ENCODE measurements at places on chromosomes 2 and 18.

GRCh38 chr18:47758000-47758399, 172.5 kb downstream of the SMAD2 start:
- DNase-seq = no peak

DNA sequence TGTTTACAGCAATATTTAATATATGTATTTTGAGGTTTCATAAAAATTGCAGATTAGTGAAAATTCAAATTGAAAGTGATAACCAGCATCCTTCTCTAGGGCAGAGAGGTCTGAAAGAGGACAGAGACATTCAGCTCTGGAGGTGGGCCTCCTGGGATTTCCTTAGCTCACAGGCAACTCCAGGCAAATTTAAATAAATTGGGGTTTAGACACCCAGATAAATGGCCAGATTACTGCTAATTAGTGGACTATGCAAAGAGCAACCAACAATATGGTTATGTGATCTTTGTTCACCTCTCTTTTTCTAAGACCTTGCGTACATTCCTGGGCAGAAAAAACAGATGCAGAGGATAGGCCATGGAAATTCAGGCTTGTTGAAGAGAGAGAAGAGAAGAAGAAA, 1282.8 kb upstream of the ACVR2A start:
- DNase-seq = no peak

- DNase-seq = no peak
These were observed 237.6 kb downstream of the ALPK2 start for GRCh38 chr18:58391231-58391825.

DNA sequence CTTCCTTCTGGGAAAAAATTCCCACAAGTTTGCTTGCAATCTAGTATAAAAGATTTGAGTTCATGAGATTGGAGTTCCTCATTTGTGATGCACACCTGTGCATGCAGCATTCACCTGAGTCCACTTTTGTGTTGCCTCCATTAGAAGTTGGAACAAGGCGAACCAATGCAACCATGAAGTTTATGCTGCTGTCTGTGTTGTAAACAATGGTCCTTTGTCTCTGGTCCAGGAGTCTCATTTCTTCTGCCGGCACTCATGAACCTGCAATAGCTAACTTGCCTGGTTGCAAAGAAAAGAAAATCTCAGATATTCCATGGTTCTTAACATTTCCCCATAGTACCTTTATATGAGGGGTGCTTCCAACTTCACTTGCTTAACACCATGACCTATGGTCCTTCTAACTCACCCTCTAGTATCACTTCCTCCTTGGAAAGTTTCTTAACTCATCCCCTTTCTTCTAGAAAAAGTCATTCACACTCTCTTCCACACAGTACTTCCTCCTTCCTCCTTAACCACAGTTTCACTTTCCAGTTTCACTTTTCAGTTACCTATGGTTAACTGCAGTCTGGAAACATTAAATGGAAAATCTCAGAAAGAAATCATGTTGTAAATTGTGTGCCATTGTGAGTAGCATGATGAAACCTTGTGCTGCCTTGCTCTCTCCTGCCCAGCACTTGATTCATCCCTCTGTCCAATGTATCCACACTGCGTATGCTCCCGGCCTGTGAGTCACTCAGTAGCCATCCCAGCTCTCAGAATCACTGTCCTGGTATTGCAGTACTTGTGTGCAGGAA, 128.8 kb upstream of the TRIB2 start:
- no peak for DNase-seq

DNA sequence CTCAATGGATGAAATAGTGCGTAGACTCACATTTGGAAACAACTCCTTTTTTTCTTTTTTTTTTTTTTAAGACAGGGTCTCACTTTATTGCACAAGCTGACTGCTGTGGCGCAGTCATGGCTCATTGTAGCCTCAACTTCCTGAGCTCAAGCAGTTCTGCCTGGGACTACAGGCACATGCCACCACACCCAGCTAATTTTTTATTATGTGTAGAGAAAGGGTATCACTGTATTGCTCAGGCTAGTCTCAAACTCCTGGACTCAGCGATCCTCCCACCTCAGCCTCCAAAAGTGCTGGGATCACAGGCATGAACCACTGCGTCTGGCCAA, 17.4 kb downstream of the HAT1 start:
- no peak for DNase-seq

- no peak for DNase-seq
These were observed 197.9 kb downstream of the TPGS2 start for GRCh38 chr18:36630917-36631316.

GRCh38 chr2:147578529-147578928, 266.3 kb upstream of the ACVR2A start:
- no peak for DNase-seq

GRCh38 chr2:84686783-84687476, 170.6 kb downstream of the DNAH6 start:
- DNase-seq = no peak

DNA sequence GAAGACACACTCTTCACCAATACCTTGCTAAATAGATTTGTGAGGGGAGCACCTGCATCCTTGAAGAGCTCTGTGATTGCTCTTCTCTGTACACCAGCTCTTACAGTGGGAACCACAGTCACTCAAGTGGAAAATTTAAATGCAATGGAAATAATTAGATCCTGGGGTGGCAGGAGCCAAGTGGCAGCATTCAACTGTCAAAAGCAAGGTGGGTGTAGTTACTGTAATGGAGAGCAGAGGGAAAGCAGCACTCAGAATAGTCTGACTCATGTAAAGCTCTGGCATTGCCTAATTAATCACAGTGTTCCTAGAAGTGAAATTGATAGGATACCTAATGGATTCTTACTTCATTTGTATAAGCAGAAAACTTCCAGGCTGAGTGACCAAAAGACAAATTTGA, 245.8 kb downstream of the KCNE4 start:
- no peak for DNase-seq

DNA sequence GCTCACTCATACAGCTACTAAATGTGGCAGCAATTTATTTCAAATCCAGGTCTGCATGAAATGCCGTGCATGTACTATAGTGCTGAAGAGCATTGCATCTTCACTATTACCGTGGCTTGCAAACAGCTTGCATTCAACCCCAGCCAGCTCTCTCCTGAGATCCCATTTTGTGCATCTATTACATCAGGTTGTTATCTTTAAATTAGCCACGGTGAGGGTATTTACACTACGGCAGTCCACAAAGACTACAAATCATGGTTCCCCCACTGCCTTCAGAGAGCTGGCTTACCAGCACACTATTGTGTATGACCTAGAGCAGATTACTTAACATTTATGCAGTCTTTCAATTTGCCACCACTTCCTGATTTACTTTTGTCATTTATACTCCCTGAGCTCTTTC, 621.3 kb upstream of the LRATD1 start:
- DNase-seq = no peak

DNA sequence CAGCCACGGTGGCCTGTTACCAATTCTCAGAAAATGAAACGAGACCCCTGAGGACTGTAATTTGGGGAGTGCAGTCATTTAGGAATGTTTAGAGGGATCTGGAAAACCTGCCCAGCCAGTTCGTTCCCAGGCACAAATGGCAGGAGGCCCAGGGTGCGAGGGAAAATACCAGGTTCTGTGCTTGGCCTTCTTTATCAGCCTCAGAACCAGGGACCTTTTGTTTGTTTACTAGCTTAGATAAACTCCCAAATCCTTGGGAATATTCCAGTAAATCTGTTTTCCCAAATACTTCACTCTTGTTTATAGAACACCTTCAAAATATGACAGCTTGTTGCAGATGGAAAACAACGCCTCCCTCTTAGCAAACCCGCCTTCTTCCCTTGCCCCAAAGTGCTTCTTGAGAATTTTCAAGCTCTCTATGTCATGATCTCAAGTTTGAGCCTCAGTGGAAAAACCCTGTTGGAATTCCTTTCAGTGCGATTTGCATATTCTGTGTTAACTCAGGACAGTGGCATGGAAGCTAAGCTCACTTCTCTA, 400.3 kb upstream of the SMIM21 start:
- DNase-seq = no peak

DNA sequence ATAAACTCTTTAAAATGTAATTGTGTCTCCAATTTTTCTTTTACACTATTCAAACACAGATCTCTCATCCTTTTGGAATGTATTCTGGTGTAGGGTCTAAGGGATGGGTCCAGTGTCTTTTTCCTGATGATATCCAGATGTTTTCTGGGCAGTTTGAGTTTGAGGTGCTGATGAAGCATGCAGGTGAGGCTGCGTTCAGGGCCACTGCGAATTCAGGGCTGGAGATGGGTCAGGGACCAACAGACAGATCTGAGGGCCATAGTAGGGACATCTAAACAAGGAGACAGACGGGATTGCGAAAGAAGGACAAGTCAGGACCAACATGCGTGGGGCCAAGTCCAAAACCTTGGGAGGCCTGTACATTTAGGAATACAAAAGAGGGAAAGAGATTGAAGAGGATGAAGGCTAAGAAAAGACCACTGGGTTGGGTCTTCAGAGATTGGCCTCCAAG, 70.2 kb downstream of the ACAA2 start:
- no peak for DNase-seq

- no peak for DNase-seq
These were observed 174.3 kb downstream of the FAM210A start for GRCh38 chr18:13551841-13552733.

- no peak for DNase-seq
These were observed 401.0 kb upstream of the ZEB2 start for GRCh38 chr2:144920755-144921530.

GRCh38 chr2:102806250-102806837, 44.5 kb downstream of the TMEM182 start:
- no peak for DNase-seq

- no peak for DNase-seq
These were observed 65.8 kb downstream of the CD8B2 start for GRCh38 chr2:106552921-106553320.

DNA sequence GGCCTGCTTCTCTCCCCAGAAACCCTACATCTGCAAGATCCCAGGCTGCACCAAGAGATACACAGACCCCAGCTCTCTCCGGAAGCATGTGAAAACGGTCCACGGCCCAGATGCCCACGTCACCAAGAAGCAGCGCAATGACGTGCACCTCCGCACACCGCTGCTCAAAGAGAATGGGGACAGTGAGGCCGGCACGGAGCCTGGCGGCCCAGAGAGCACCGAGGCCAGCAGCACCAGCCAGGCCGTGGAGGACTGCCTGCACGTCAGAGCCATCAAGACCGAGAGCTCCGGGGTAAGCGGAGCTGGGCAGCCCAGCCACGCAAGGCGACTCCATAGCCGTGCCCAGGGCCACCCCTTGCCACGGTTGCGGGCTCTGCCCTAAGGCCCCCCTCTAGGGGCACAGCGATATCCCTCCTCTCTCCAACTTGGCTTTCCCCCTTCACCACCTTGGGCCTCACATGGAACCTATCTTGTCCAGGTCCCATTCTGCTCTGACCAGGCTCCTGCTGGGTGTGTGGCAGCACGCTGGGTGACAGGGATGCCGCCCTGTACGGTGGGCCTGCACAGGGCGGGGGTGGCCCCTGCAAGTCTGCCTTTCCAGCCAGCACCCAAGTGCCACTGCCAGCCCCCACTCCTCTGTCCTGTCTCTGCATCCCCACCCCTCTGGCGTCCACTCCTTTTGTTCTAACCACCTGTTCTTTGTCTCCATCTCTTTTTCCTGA, 248.9 kb downstream of the GLI2 start:
- no peak for DNase-seq

GRCh38 chr2:242056026-242056425, 186.5 kb downstream of the RTP5 start:
- no peak for DNase-seq

- no peak for DNase-seq
These were observed 305.2 kb downstream of the CDH2 start for GRCh38 chr18:27871726-27872125.

- DNase-seq = no peak
These were observed 92.5 kb downstream of the SP3 start for GRCh38 chr2:173872714-173873113.

- no peak for DNase-seq
These were observed 263.4 kb downstream of the AGAP1 start for GRCh38 chr2:235757212-235757611.

DNA sequence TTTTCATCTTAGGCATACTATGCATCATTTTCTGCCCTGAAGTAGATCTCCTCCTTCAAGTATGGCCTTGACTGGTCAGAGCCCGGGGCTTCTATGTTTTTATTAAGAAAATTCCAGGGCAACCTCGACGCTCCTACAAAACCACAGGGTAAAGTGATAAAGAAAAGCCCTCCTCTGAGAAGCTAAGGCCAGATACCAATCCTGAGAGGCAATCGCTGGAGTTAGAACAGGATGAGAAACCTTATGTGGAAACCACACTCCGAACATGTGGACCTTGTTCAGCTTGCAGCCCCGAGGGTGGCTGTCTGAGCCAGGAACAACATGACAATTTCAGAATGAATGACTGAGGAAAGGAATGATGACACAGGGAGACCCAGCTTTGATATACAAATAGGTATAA, 35.6 kb downstream of the RMC1 start:
- no peak for DNase-seq

GRCh38 chr2:178860551-178860950, 53.3 kb upstream of the TTN start:
- DNase-seq = no peak

- no peak for DNase-seq
These were observed 468 bp downstream of the PIKFYVE start for GRCh38 chr2:208266553-208266893.

DNA sequence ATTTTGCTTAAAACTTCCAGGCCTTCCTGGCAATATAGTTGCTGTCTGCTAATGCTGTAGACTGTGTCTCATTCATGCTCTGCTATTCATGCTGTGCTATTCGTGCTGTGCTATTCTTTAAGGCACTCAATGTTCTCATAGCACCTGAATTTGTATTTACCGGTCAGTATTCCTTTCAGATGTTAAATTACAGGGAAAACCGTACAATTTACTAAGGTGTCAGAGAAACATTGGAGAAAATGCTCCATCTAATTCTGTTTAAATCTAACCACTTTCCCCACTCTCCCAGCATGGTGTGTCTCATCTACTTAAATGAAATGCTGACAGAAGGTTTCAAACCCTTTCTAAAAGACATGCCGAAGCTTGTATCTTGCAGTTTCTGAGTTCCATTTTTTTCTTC, 25.0 kb downstream of the FAM171B start:
- no peak for DNase-seq

GRCh38 chr18:45228796-45229388, 386.4 kb upstream of the SLC14A2 start:
- no peak for DNase-seq

DNA sequence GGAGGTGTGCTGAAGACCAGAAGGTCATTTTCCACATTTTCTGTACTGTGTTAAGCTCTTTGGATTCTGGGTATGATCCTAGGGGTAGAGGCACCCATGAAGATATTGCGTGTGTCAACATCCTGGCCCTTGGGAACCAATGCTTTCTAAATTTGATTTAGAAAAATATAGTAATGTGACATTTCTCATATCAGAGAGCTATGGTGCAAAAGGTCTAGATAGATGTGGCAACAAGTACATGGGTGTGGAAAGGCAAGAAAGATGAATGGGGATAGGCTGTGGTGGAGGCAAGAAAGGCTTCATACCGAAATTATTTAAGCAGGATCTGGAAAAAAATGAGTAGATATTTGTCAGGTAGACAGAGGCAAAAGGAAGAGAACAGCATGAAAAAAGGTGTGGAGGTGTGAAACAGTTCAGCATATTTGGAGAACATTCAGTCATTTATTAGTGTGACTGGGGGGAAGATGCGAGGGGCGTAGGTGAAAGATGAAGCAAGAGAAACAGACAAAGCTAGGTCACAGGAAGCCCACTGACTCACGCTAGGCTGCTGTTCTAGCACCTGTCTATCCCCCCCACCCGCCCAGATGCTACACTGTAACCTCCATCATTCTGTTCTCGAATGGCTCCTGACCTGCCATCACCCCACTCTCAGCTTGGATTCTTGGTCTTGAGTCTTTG, 11.7 kb downstream of the DOK1 start:
- DNase-seq = no peak
